ENCODE measurements at places on chromosomes 7 and 10.

- DNase-seq = no peak
These were observed 18.8 kb upstream of the PPP1R9A start for GRCh38 chr7:94888551-94888950.

GRCh38 chr10:52956461-52956860 is 183.9 kb upstream of the MBL2 start:
- no peak for DNase-seq

DNA sequence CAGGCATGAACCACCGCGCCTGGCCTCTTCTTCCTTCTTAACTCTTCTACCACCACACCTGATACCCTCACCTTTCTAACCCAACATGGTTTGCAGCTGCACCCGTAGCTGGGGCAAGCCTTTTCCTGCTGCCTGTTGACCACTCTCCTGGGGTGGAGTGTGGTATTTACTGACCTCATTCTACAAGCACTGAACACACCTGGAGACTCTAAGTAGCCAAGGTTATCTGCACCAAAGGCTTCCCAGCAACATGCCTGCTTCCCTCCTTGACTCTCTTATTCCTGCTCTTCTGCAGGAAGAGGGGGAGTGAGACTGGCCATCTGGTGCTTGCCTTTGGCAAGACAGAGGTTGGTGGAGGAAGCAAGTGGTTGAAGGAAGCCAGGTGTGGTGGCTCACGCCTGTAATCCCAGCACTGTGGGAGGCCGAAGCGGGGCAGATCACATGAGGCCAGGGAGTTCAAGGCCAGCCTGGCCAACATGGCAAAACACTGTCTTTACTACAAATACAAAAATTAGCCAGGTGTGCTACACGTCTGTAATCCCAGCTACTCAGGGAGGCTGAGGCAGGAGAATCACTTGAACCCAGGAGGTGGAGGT is 10.1 kb downstream of the ACTR1A start:
- no peak for DNase-seq

DNA sequence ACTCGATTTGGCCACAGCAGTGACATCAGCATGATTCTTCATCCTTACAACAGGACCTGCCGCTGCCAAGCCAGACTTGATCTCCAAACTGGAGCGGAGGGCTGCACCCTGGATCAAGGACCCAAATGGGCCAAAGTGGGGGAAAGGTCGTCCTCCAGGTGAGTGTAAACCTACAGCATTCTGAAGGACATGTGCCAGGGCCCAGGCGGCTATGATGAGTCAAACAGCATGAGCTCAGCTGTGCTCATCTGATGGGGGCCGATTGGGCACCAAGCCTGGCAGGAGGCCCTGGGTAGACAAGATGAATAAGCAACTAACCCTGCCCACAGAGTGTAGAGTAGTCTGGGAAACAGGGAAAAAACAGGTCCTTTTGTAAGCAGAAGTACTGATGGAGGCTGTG is 14.4 kb upstream of the ATP6V0E2 start:
- DNase-seq = no peak

DNA sequence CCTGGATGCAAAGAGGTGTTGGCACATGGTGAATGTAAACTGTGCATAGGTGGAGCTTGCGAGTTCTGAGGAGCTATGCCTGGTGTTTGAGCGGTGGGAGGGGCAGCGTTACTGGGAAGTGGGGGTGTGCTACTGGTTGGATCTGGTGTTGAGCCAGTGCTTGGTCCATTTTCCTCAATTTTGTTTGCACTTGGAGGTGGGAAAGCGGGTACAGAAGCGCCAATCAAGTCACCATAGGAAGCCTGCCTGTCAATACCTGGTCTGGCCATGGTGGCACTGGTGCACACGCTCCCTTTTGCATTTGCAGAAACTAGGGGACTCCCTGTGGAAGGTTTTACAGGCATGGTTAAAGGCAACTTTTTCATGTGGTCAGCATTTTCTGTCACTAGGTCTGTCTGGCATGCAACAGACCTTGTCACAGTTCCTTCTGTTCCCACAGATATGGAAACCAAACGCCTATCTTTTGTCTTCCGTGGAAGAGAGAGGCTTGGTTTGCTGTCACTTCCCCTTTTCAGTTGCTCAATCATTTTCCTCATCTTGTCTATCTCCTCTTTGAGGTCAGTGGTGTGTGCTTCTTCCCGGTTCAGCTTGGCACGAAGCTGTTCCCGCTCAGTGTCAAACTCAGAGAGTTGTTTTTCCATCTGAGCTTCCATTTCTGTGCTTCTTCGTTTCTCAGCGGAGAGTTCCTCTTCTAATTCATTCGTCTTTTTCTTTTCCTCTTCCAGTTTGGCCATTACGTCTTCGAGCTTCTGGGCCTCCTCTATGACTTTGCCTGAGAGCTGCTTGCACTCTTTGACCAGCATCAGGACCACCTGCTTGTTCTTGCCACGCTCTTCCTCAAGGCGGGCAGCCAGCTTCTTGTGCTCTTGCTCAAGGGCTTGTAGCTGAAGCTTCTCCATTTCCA is 81.1 kb downstream of the CTTNBP2 start:
- DNase-seq = peak; percentile 79

Data from CD14-positive monocyte (primary cell).